Neuronal stem cell (in vitro differentiated cells): ENCODE measurements at places on chromosomes 6 and 20.

GRCh38 chr6:39558079-39558478 lies 167.1 kb downstream of the KIF6 start:
- H3K4me3 ChIP-seq: no peak overlapping the region
- DNase-seq: no peak
- H3K4me1 ChIP-seq: no peaks in the 10 kb centered on the region
- no peaks in the 10 kb centered on the region for H3K36me3 ChIP-seq
- H3K27ac ChIP-seq: no peak overlapping the region
- H3K27me3 ChIP-seq: no peaks in the 10 kb centered on the region

DNA sequence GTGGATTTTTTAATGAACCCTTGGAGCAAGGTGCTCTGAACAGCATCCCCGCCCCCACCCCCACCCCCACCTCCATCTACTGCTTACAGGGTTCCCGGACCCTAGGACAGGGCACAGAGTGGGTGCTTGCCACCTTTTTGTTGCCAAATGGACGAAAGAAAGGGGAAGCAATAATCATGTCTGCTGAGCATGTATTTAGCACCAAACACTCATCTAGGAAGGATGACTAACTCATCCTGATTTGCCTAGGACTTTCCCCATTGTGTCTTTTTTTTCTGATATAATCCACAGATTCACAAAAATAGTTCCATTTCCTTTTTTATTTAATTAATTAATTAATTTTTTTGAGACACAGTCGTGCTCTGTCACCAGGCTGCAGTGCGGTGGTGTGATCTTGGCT lies 1.2 kb upstream of the PLTP start:
- no peaks in the 10 kb centered on the region for H3K27me3 ChIP-seq
- H3K4me3 ChIP-seq: no peak overlapping the region
- H3K27ac ChIP-seq: no peak overlapping the region
- H3K36me3 ChIP-seq: peaks cover 21% of the 10 kb centered on the region
- DNase-seq: no peak

- no peak for DNase-seq
- H3K4me1 ChIP-seq: no peaks in the 10 kb centered on the region
- H3K4me3 ChIP-seq: no peak overlapping the region
- no peak overlapping the region for H3K27ac ChIP-seq
- no peaks in the 10 kb centered on the region for H3K36me3 ChIP-seq
Measured at GRCh38 chr6:8973395-8973794, 538.0 kb upstream of the SLC35B3 start.

- H3K4me3 ChIP-seq: no peak overlapping the region
- H3K27me3 ChIP-seq: no peaks in the 10 kb centered on the region
- no peaks in the 10 kb centered on the region for H3K4me1 ChIP-seq
- no peak overlapping the region for H3K27ac ChIP-seq
Measured at GRCh38 chr20:32063695-32064094, 11.7 kb downstream of the HCK start.

GRCh38 chr6:128738112-128738511 lies 144.8 kb upstream of the LAMA2 start:
- no peaks in the 10 kb centered on the region for H3K36me3 ChIP-seq
- H3K4me1 ChIP-seq: no peaks in the 10 kb centered on the region
- H3K27ac ChIP-seq: no peak overlapping the region
- DNase-seq: no peak
- no peaks in the 10 kb centered on the region for H3K27me3 ChIP-seq

- H3K27ac ChIP-seq: no peak overlapping the region
- H3K4me3 ChIP-seq: no peak overlapping the region
- DNase-seq: no peak
- no peaks in the 10 kb centered on the region for H3K27me3 ChIP-seq
- H3K36me3 ChIP-seq: no peaks in the 10 kb centered on the region
Measured at GRCh38 chr6:72948153-72948552, 277.1 kb downstream of the KHDC1L start.

GRCh38 chr6:110557199-110557598 lies 80.8 kb upstream of the SLC22A16 start:
- no peaks in the 10 kb centered on the region for H3K27me3 ChIP-seq
- DNase-seq: no peak
- no peaks in the 10 kb centered on the region for H3K4me1 ChIP-seq
- no peak overlapping the region for H3K27ac ChIP-seq
- no peaks in the 10 kb centered on the region for H3K36me3 ChIP-seq

DNA sequence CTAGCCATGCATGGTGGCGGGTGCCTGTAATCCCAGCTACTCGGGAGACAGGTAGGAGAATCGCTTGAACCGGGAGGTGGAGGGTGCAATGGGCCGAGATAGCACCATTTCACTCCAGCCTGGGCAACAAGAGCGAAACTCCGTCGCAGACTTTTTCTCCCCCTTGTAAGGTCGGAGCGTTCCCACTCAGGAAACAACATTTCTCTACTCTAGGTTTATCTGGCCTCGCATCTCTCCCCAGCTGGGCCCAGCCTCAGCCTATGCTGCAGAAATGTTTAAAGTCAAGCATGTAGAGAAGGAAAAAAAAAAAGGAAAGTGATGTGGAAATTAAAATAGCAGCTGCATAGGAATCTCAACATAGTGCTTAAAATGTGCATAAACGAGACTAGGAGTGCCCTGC lies 172.3 kb downstream of the TRIM27 start:
- no peak overlapping the region for H3K4me3 ChIP-seq
- peaks cover 21% of the 10 kb centered on the region for H3K27me3 ChIP-seq
- no peaks in the 10 kb centered on the region for H3K4me1 ChIP-seq
- DNase-seq: no peak
- no peaks in the 10 kb centered on the region for H3K36me3 ChIP-seq
- H3K27ac ChIP-seq: no peak overlapping the region

DNA sequence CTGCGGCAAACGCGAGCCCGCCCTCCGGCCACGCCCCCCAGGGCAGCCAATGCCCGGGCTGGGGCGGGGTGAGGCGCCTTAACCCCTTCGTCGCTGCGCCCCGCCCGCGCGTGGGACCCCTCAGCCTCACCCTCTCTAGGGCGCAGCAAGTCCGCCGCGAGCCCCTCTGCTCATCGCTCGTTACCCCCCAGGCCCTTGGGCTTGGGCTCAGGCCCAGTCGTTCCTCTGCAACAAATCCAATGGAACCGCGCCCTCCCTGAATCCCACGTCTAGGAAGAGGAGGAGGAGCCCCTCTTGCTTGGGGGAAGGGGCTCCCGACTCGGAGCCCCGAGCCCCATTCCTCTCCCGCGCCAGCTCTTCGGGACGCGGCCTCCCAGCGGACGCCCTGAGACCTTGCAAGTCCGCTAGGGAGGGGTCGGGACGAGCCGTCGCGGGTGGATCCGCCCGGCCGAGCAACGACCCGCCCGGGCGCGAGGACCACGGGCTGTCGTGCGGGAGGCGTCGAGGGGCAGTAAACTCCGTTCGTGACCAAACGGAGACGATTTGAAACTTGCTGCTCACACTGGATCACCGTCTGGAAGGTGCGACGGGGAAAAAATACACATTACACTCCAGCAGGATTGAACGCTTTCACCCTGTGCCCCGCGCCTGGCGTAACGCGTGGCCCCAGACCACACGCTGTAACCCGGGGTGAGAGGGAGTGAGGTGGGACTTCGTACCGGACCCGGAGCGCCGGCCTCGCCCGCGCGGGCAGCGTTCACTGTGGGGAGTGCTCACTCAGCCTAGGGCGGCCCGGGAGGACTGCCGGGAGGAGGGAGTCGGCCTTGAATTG lies 477 bp upstream of the LZTS3 start:
- H3K27ac ChIP-seq: peak overlapping the region; percentile 88
- no peaks in the 10 kb centered on the region for H3K27me3 ChIP-seq
- peak overlapping the region; percentile 66 for H3K4me3 ChIP-seq
- H3K36me3 ChIP-seq: no peaks in the 10 kb centered on the region
- H3K4me1 ChIP-seq: peaks cover 11% of the 10 kb centered on the region
- peak; percentile 91 for DNase-seq

DNA sequence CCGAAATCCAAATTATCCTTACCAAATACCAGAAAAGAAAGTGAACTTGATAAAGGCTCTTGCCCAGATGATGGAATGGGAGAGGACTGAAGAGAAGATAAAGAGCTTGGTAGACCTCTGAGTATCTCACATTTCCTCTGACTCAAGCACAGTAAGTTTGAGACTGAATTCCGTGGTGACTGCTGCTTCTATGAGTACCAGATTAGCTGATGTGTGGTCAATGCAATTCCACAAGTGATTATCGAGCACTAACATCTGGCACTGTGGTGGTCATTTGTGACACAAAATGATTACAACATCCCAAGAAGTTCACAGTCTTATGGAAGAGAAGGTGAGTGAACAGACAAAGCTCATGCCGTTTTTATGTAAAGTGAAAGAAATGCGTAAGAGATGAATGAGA lies 2.6 kb upstream of the RPS6KA2 start:
- no peak overlapping the region for H3K4me3 ChIP-seq
- no peak overlapping the region for H3K27ac ChIP-seq
- DNase-seq: no peak
- H3K27me3 ChIP-seq: peaks cover 23% of the 10 kb centered on the region

DNA sequence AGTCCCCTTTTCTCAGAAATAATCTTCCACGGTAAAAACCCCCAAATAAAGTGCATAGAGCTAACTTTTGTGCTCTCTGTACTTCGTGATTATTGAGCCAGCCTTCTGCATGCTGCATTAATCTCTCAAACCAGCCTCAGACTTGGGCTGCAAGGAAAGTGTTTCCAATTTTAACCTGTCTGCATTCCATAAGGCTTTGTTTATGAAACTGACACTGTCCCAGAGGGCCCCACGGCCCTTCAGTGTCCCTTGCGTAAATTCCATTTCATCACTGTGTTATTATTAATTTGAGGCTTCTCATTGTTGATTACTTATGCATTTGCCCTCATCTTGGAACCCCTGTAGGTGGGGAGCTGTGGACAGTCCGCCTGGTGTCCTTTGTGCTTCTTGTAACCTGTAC lies 15.6 kb upstream of the SNRPB2 start:
- H3K27ac ChIP-seq: no peak overlapping the region
- DNase-seq: no peak
- H3K27me3 ChIP-seq: no peaks in the 10 kb centered on the region
- H3K4me1 ChIP-seq: peaks cover 7% of the 10 kb centered on the region

GRCh38 chr6:20775981-20776380 lies 241.7 kb downstream of the CDKAL1 start:
- no peaks in the 10 kb centered on the region for H3K27me3 ChIP-seq
- H3K4me1 ChIP-seq: no peaks in the 10 kb centered on the region
- no peaks in the 10 kb centered on the region for H3K36me3 ChIP-seq
- H3K4me3 ChIP-seq: no peak overlapping the region
- no peak for DNase-seq

DNA sequence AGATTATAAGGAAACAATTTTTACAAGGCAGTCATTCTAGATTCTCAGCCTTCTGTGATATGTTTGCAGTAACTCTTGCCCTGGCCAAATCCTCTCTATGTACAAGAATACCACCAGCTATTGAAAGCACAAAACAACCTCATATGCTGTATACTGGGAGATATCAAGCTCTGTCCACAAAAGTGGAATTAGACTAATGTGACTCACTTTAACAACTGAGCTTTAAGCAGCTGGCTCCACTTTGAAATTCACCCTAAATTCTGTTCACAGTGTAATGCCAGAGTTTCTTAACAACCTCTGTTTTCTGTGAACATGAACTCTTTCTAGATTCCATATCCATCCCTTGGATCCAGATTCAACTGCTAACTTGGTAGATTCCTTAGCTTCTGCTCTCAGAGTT lies 47.6 kb downstream of the CHD6 start:
- DNase-seq: no peak
- no peaks in the 10 kb centered on the region for H3K4me1 ChIP-seq
- H3K27ac ChIP-seq: no peak overlapping the region
- H3K27me3 ChIP-seq: no peaks in the 10 kb centered on the region

- no peaks in the 10 kb centered on the region for H3K4me1 ChIP-seq
- H3K36me3 ChIP-seq: no peaks in the 10 kb centered on the region
- no peak overlapping the region for H3K27ac ChIP-seq
- H3K4me3 ChIP-seq: no peak overlapping the region
- H3K27me3 ChIP-seq: peaks cover 3% of the 10 kb centered on the region
Measured at GRCh38 chr20:5674176-5674660, 76.0 kb upstream of the SHLD1 start.

- no peaks in the 10 kb centered on the region for H3K36me3 ChIP-seq
- DNase-seq: no peak
- no peak overlapping the region for H3K27ac ChIP-seq
- no peak overlapping the region for H3K4me3 ChIP-seq
- H3K4me1 ChIP-seq: peaks cover 4% of the 10 kb centered on the region
- no peaks in the 10 kb centered on the region for H3K27me3 ChIP-seq
Measured at GRCh38 chr20:45997187-45997586, 11.5 kb upstream of the MMP9 start.

- no peaks in the 10 kb centered on the region for H3K4me1 ChIP-seq
- no peaks in the 10 kb centered on the region for H3K27me3 ChIP-seq
- no peaks in the 10 kb centered on the region for H3K36me3 ChIP-seq
- no peak for DNase-seq
- no peak overlapping the region for H3K27ac ChIP-seq
- H3K4me3 ChIP-seq: no peak overlapping the region
Measured at GRCh38 chr20:60001108-60001507, 42.9 kb downstream of the CDH26 start.

DNA sequence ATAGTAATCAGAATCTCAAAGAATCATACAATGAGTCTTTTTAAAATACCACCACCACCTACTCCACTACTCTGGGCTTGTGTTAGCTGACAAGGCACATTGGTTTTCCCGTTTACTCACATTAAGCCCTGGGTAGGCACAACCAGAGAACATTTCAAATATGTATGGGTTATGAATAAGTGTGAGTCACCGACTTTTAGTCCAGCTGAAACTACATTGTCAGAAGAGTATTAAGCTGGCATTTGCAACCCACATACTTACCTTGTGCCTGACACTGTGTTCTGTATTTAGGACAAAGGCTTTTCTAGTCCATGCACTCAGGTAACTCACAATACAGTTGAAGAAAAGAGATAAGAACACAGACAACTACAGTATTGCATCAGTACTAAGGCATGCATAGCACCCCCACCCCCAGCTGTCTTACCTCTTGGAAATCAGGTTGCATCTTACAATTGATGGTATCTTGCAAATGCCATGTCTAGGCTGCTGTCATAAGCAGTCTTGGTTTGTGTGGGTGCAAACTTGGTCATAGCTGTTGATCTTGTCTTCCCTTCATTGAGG lies 40.3 kb upstream of the AHI1 start:
- H3K27me3 ChIP-seq: no peaks in the 10 kb centered on the region
- DNase-seq: no peak
- no peaks in the 10 kb centered on the region for H3K36me3 ChIP-seq
- H3K4me3 ChIP-seq: no peak overlapping the region
- no peak overlapping the region for H3K27ac ChIP-seq
- no peaks in the 10 kb centered on the region for H3K4me1 ChIP-seq

- H3K27ac ChIP-seq: no peak overlapping the region
- H3K27me3 ChIP-seq: no peaks in the 10 kb centered on the region
- H3K4me1 ChIP-seq: no peaks in the 10 kb centered on the region
- no peaks in the 10 kb centered on the region for H3K36me3 ChIP-seq
- H3K4me3 ChIP-seq: no peak overlapping the region
- DNase-seq: no peak
Measured at GRCh38 chr6:108250240-108250866, 10.5 kb downstream of the SNX3 start.

DNA sequence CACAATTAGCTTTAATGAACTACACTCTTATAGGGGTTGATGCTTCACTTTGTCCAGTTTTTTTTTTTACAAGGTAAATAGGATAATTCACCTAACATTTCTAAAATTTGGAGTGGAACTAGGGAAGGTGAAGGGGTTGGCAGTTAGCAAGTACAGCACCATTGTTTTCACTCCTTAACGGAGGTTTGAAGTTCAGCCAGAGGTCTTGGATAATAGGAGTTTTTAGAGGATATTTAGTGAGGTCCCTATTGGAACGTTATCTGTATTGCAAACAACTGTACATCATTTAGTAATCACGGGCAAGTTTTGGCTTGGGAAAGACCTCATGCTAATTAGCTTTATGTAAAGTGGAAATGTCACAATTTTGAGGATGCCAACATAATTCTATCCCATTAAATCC lies 52.3 kb upstream of the TBX18 start:
- no peak overlapping the region for H3K27ac ChIP-seq
- no peaks in the 10 kb centered on the region for H3K36me3 ChIP-seq
- DNase-seq: no peak
- H3K27me3 ChIP-seq: no peaks in the 10 kb centered on the region
- no peak overlapping the region for H3K4me3 ChIP-seq
